ENCODE measurements at places on chromosomes 7 and 10.

DNA sequence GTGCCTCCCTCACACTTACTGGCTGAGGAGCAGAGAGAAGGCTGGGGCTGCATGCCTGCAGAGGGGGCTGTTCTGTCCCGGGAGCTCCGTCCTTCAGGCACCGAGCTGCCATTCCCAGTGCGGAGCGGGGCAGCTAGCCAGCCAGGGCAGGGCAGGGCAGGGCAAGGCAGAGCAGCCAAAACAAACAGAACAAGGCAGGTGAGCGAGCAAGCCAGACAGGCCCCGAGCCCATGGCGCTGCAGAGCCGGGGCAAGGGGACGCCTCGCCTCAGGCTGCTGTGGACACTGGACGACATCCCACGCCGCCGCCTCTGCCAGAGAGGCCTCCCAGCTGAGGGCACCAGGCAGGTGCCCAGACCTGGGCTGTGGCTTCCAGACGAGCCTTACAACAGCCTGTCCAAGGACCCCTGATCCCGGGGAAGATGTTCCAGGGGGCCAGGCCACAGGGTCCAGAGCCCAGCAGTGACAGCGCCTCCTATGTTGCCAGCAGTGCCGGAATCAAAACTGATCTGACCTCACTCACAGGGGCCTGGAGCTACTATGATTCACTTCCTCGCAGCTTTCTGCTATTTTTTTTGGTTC is 8.2 kb upstream of the NDST2 start:
- no peak for DNase-seq

GRCh38 chr7:128122576-128123290 is 91.5 kb upstream of the LRRC4 start:
- DNase-seq: no peak

- DNase-seq: no peak
These were observed 22.2 kb downstream of the TMEM120A start for GRCh38 chr7:75971961-75972763.

GRCh38 chr10:32995751-32996150 is 37.7 kb upstream of the ITGB1 start:
- DNase-seq: no peak

DNA sequence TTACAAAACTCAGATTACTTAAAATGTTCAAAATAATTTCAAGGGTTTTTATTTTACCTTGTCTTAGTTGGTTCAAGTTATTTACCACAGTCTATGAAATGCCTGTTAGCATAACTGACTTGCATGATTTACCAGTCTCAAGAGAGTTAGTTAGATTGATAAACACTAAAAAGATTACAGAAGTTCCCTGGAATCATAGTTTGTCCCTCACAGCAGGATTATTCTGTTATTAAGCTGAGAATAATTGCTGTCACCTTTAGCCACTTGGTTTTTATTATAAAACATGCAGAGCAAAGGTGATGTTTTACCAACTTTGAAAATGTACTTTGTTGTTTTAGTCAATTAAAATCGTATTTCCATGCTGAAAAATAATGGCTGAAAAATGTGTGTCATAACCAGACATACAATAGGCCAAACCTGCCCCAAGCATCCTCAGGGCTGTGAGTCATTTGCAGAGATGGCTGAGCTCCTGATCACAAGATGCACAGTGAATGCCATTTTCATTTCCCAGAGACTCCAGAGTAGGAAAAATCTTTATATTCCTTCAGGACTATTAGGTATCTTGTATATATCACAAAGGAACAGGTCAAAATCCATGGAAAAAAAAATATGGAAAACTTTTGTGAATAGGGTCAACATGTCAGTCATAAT is 87.8 kb upstream of the DKK1 start:
- DNase-seq: no peak

DNA sequence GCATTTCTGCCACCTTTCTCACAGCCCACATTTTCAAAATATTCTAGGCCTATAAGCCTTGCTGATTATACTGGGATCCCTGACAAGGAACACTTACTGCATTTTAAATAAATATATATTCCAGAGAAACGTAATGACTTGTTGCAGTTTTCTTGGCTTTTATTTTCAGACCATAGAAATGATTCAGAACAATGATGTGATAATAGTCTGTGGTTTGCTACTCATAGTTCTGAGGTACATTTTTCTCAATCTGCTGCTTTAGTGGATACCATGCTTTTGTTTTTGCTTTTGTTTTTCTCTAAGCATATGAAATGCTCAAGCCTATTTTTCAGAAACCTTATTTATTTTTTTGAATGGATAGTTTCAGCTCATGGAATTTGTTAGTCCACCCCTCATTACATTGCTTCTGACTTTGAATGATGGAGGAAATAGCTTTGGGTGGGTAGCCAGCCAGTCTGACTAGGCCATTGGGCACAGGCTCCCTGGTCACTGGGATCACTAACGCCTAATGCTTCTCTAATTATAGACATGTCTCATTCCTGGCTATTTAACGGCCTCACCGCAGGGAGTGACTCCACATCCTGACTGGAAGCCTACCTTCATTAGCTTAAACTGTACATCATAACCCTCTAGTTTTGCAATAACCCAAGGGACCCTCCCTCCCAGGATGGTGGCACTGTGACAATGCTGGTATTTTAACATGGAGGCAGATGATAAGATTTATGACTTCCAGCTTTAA is 66.1 kb downstream of the MBL2 start:
- DNase-seq: no peak

- no peak for DNase-seq
These were observed 205.5 kb downstream of the SEMA3D start for GRCh38 chr7:84981055-84981976.

GRCh38 chr7:123639631-123640030 is 16.0 kb upstream of the LMOD2 start:
- no peak for DNase-seq

GRCh38 chr7:69439636-69440325 is 158.5 kb upstream of the AUTS2 start:
- DNase-seq: no peak

DNA sequence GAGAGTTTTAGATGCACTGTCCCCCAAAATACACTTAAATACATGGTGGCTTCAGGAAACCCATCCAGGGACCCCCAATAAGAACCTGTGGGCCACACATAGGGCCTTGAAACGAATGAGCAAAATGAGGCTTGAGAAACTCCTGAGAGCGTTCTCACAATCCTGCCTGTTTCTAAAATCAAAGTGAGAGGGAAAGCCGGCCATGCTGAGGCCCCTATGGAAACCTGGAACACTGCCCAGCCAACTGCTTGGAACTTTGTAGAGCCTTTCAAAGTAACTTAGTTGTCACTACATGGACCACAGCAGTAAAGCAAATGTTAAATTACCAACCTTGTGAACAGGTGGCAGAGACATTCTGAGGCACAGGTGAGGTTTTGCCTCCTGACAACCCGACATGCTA is 13.4 kb downstream of the SGMS1 start:
- DNase-seq: no peak

DNA sequence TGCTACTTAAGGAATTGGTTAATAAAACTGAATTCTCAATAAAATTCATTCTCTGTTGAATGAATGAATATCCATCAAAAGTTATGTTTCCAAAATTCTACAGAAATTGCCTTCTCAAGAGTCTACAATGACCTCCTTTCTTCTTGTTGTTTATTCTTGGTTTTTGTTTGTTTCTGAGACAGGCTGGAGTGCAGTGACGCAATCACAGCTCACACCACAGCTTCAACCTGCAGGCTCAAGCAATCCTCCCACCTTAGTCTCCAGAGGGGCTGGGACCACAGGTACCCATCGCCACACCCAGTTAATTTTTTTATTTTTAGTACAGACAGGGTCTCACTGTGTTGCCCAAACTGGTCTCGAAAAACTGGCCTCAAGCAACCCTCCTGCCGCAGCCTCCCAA is 97.6 kb downstream of the LMBR1 start:
- DNase-seq: no peak

GRCh38 chr10:114648368-114648767 is 9.7 kb downstream of the ABLIM1 start:
- DNase-seq: no peak

DNA sequence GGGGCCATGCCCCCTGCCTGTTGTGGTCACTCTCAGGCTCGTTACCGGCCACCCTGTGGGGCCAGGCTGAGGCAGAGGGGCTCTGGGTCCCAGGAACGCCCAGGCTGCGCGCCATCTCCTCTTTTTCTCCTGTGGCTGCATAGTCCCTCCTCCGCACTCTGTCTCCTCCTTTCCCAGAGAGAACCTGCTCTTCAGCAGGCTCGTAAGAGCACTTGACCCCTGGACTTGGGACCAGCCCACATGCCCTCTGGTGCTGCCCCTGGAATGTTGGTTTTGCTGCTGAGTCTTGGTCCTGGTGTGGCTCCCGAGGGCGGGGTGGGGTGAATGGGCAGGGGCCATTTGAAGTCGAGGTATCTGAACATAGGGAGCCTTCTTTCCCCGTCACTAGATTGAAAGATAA is 6.6 kb upstream of the BHLHA15 start:
- no peak for DNase-seq

GRCh38 chr7:140655511-140656408 is 15.1 kb upstream of the DENND2A start:
- DNase-seq: no peak

GRCh38 chr7:12549106-12549505 is 21.4 kb upstream of the SCIN start:
- DNase-seq: no peak

- DNase-seq: no peak
These were observed 550 bp upstream of the CREM start for GRCh38 chr10:35126062-35126529.

- no peak for DNase-seq
These were observed 6.9 kb downstream of the PIK3CG start for GRCh38 chr7:106871793-106872571.

DNA sequence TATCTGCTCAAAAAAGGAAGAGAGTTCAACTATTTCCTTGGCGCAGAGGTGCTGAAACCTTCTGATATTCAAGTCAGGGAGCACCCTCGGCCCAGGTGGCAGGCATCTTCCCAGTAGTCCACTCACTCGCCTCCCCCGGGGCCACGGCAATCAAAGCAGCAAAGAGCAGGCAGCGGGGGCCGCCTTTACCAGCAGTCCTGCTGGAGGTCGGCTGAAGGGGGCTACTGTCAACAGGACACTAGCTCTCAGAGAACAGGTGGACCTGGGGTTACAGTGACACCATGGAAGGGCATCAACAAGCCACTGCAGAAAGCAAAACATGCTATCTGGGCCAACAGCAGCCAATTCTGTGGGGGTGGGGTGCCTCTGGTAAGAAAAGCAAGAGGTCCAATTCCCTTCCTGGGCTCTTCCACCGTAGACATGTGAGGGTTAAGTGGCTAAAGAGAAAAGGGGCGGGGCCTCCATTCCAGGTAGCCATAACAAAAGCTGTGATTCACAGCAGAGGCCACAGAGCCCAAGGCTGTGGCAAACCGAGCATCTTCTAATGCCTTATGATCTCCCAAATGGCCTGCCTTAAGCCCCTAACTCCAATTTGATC is 9.4 kb downstream of the FZD9 start:
- no peak for DNase-seq

DNA sequence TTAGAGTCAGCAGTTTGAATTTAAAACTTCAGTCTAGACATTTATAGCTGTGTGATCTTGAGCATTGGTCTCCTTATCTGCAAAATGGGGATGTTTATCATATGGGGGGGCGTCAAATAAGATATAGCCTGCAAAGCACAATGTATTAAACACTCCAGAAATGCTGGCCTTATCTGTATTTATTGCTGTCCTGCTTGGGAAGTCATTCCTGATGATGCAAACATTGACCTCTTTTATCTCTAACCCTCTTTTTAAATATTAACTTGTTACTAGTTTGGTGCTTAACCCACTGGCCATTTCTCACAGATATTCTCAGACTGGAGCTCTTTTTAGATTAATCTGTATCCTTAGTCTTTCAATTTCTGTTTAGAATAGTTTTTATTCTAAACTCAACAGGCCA is 13.2 kb downstream of the MRPS33 start:
- DNase-seq: no peak

- DNase-seq: no peak
These were observed 60.1 kb upstream of the NFE2L3 start for GRCh38 chr7:26091933-26092332.

DNA sequence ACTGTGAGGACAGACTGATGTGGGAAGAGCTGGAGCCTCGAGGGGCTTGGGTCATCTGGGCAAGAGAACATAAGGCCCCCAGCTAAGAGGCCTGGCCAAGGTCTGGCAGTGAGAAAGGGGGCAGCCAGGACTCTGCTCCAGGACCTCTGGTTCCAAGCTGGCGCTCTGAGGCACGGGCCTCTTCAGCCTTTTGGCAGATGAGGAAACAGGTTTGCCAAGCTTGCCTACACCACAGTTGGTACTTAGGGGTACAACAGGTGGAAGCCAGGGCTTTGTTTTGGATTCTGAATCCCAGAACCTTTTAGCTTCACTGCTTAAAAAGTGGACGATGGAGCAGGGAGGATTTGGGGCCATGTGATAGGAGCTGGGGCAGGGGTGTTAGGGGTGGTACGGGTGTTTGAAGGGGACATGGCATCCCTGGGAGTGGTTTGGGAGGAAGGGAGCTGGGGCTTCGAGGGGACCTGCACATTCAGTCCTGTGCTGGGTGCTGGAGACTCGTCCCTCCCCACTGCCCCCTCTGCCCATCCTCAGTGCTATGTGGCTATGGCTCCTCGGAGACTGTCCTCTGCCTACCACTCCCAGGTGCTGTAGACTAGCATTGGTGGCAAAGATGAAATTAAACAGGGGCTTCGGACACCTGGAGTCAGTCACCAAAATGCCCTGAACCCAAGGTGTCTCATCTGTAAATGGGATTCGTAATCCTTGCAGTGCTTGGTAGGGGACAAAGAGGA is 30.3 kb downstream of the ZNF775 start:
- no peak for DNase-seq

GRCh38 chr7:42932811-42933591 is 825 bp downstream of the MRPL32 start:
- DNase-seq: no peak

DNA sequence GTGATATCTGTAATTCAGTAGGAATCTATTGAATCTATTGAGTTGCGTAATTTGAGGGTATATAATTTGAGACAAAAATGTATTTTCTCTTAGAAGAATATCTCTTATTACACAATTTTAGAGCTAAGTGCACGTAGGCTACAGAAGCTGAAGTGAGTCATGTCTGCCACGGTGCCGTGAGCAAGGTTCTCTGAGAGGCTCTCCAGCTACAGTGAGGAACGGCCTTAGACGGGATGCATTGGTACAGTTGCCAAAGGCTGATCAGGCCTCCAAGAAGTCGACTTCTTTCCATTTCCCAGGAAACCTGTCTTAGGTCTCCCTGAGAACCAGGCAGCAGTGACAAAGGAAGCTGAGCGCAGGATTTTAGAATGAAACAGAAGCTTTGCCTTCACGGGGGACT is 28.6 kb downstream of the TCERG1L start:
- no peak for DNase-seq

- no peak for DNase-seq
These were observed 106.0 kb downstream of the CXCL12 start for GRCh38 chr10:44278837-44279324.

- DNase-seq: no peak
These were observed 251.2 kb downstream of the ARHGAP12 start for GRCh38 chr10:31677195-31678138.
